ENCODE measurements at places on chromosomes 4 and X. TPM values are rescaled to one million over a fixed set of nuclear protein-coding genes. Genes with fewer than 3 reads are reported as not detected.

GRCh38 chr4:136121426-136121825 lies 1410.9 kb downstream of the PCDH18 start:
- ATAC-seq = no peak

DNA sequence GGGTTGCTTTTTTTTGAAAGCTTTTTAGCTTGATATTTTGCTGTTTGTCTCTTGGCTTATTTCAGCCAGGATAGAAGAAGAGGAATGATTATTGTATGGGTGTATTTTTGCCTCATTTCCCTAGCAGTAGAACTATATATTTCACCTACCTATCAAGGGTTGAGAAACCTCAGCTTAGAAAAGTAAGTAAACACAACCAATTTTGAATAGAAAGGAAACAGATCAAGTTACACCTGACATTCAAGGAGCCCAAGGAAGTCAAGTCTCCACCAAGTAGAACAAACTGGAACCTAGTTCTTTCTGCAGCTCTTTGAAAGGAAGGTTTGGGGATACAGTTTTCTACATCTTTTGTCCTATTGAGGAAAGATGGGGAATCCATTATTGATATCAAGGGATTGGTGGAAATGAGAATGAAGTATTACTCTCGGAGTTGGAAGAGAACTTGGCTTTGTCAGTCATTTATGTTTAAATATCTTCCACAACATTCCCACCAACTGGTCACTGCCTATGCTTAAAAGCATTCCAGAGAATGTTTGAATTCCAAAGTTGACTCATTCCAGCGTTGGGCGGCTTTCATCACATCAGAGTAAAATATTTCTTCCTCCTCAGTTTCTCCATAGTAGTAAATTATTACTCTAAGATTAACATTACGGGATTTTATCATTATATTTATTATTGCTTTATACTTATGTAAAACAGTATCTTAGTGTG lies 207.8 kb upstream of the CNKSR2 start:
- no peak for ATAC-seq

GRCh38 chrX:11367609-11368430 lies 74.6 kb downstream of the AMELX start:
- no peak for ATAC-seq

DNA sequence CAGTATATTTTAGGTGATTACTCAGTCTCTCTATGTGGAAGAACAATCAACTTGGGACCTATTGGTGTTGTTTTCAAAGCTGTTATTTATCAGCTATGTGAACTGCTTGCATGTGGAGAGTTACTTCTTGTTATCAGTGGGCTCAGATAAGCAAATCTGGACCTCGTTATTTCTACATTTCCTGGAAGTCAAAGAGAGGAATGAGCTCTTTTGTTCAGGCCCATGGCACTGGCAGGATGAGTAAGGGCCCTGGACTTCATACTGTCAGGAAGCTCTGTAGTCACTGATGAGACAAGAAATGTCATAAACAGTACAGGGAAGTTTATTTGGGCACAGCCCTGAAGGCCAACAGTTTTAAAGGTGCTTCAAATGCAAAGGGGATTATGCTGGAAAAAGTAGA lies 760.6 kb upstream of the EPHA5 start:
- no peak for ATAC-seq

DNA sequence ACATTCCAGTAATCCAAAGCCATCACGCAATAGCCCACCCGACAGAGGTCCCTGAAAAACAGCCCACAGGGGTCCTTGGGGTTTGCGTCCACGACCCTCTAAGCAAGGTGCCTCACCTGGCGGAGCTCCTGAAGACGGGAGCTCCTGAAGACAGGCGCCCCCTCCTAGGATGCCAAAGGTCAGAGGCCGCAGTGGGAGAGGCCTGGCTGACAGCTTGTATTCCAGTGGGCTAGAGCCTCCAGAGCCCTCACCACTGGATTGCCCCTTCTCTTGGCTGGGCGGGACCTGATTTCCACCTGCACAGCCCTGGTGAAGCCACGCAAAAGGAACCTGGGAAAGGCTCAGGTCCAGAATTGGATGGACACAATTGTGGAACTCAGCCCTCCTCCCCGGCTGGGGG lies 29.7 kb upstream of the WFS1 start:
- ATAC-seq = no peak

Gene HMGN5
- total RNA-seq = 14.3 TPM

Gene ESX1
- total RNA-seq = not detected

DNA sequence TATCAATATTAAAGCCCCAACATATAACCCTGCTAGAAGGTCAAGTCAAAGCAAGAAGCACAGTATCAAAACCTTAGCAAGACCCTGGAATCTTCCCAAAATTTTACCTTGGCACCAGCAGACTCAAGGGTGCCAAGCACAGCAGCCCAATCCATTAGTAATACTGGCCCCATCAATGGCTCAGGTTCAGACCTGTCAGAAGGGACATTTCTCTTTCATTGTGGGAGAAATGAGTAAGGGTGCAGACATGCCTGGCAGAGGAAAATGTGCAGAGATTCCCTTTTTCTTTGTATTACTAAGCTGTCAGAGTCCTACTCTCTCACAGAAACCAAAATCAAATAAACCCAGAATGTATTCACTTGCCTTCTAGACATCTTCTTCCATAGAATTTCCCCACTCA lies 203.9 kb downstream of the EVC2 start:
- ATAC-seq = no peak

- no peak for ATAC-seq
These were observed 49.5 kb downstream of the JADE3 start for GRCh38 chrX:46961574-46962283.

Gene FAAH2
- 0.42 TPM for total RNA-seq

GRCh38 chrX:69065451-69065850 lies 99.8 kb downstream of the PJA1 start:
- ATAC-seq = no peak

Gene NIPAL1
- total RNA-seq = 0.16 TPM

Gene PABPC1L2A
- total RNA-seq = not detected

GRCh38 chrX:34288782-34289181 lies 156.7 kb upstream of the FAM47A start:
- ATAC-seq = no peak

- ATAC-seq = no peak
These were observed 19.1 kb downstream of the PAGE2 start for GRCh38 chrX:55107911-55108310.

DNA sequence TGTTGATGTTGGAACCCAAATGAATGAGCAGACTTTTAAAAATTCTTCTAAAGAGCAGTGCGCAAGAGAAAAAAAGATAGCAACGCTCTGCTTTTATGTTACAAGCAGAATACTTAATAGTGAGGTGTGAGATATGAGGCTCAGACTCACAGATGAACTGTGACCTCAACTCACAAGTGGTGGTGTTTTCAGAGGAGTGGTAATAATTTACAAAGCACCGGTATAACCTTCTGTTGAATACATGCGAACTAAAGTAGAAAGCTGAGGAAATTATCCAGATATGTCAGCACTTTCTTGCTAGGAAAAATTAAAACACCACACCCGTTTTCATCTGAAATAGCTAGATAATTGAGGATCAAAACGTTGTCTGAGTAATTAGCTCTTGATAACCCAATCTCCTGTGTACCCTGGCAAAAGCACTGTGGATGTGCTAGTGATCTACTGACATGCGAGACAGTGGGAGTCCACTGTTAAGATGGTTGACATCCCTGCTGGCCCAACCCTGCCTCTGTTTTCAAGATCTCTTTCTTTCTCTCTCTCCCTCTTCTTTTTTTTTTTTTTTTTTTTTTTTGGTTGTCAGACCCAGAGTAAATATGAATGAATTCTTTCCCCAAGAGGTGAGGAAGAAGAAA lies 6.9 kb upstream of the TLL1 start:
- ATAC-seq = no peak

DNA sequence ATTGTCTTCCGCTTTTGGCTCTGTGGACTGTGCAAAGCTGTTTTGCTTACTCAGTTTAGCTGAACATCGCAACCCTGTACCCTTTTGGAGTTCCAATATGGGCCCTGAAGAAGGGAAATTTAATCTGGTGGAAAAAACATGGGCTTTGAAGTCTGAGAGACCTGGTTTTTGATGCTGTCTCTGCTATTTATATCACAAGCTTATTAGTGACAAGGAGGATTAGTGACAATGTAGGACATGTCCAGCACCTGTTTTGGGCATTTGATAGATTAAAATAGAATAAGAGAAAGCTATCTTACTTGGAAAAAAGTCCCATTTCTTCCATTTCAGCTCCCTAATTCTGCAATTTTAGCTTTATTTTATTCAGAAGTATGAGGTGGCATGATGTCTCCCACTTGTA lies 417.3 kb downstream of the SPRY1 start:
- no peak for ATAC-seq
